ENCODE measurements at places on chromosomes 4 and X.

DNA sequence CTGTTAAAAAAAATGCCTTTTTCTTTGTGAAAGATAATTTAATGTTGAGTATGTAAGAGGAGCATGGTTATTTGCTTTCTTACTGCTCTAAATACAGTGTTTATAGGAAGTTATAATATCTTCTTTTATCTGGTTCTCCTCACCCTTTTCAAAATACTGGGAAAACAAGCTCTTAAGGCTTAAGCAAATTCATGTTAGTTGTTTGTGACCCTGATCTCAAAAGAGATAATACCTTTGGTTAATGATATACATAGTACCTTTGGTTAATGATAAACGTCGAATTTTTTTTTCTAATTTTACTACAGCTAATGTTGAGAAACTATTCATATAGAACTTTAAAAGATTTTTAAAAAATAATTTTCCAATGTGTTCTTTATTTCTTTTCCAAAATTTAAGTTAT is 180.1 kb downstream of the RAPGEF2 start:
- DNase-seq = no peak

GRCh38 chr4:48116582-48116981 is 17.5 kb downstream of the TXK start:
- DNase-seq = no peak

DNA sequence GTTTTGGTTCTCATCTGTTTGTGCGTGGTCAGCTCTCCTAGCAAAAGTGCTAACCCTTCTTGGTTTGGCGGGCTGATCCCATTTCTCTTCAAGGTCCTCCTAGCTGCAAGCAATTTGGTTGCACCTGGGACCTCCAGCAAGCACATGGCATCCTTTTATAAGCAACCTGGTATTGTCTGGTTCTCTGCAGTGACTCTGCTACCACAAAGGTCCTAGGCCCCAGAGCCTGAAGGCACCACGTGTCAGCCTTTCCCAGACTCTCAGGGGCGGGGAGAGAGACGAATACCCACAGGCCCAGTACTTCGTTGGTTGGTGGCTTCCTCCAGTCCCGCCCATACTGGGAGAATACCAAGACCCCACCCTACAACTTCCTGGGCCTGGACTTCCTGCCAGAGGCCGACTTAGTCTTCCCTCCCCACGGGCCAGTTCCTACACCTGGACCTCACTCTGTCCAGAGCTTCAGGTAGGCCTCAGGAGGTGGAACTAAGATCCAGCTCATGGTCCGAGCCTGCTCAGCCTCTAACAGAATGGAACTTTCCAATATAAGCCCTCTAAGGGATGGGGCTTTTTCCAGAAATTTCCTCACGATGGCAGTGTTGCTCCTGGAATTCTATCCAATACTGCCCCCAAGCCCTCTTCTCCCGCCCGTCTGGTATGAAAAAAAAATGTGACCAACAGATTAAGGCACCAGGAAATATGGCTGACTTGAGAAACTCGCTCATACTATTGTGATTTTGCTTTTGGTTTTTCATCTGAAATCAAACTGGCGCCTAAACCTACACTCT is 192.5 kb upstream of the STK26 start:
- DNase-seq = peak; percentile 81

- no peak for DNase-seq
Measured at GRCh38 chr4:184216515-184216914, 1.2 kb downstream of the ENPP6 start.

GRCh38 chr4:36651253-36651652 is 369.8 kb downstream of the DTHD1 start:
- no peak for DNase-seq

GRCh38 chrX:11261260-11261659 is 32.0 kb upstream of the AMELX start:
- DNase-seq = no peak

GRCh38 chr4:8303081-8303480 is 33.5 kb downstream of the HTRA3 start:
- no peak for DNase-seq

GRCh38 chr4:93710101-93710846 is 118.3 kb upstream of the ATOH1 start:
- DNase-seq = peak; percentile 8

- DNase-seq = peak; percentile 12
Measured at GRCh38 chr4:16225167-16225862, 956 bp downstream of the TAPT1 start.

DNA sequence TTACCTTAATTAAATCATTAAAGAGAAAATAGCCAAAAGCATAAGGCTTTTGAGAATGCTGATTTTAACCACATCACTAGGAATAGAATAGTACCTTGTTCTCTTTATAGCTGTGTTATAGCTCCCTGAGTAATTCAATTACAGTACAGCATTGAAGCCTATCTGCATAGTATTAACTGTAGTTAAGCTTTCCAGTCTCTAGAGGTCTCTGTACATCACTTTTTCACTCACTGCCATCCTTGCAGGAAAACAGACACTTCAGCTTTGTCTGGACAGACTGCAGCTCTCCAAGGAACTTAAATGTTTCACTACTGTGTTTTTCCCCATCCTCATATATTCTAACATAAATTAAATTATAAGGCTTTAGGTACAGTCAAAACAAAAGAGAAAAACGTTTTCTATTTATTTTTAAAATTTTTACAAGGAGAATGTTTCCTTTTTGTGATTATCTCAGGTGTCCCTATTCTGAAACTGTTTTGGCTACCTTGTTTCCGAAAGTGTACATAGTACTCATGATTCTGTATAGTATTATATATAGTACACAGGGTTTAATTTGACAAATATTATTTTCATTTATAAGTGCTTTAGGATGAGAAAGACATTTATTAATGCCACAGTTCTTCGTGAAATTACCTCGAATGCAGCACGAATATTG is 407.9 kb downstream of the PCDH18 start:
- DNase-seq = peak; percentile 42

DNA sequence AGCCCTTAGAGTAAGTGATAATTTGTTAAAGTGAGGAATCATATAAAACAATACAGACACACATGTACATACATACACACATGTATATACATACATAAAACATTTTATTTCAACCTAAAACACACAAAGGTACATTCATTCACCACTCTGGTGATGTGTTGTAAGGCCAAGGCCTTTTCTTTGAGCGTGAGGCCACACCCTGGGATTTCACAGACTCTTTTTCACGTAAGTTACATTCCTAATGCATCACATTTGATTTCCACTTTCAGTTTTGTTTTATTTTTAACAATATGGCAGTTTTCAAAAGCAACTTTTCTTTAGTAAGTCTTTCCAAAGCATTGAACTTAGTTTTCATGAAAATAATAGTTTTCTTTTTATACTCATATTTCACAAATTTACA is 170.7 kb downstream of the COL4A6 start:
- no peak for DNase-seq

DNA sequence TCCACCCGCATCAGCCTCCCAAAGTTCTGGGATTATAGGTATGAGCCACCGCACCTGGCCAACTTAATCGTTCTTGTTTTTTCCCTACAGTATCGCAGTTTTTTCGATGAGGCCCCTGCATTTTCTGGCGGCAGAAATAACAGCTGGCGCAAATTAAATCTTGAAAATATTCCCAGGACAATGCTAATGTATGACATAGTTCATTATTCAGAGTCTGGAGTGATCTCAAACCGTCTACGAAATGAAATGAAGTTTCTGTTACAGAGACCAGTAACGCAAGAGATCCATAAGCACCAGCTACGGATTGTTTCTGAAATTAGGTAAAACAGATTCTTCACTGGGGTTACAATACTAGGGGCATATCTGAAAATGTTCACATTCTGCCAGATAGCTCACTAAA is 27.3 kb downstream of the CXorf58 start:
- no peak for DNase-seq

DNA sequence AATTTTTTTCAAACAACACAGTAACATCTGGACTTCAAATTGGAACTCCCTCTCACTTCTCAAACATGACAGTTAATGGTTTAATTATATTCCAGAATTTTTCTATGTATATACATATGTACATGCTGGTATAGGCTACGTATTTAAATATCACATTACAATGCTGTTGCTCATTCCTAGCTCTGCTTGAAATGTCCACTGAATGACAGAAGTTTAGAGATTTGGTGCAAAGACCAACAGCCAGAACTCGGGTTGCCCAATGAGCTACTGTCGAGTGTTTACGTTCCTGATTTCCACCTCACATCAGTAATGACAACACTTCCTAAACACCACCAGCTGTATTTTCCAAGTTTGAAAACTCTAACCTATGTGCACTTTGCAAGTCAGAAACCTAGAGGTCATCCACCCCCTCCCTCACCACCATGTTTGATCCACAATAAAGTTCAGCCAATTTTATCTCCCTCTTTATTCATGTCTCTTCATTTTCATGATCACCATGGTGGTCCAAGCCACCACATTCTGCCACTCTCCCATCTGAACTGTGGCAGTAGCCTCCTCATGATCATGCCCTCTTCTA is 49.3 kb upstream of the RPL34 start:
- DNase-seq = no peak

DNA sequence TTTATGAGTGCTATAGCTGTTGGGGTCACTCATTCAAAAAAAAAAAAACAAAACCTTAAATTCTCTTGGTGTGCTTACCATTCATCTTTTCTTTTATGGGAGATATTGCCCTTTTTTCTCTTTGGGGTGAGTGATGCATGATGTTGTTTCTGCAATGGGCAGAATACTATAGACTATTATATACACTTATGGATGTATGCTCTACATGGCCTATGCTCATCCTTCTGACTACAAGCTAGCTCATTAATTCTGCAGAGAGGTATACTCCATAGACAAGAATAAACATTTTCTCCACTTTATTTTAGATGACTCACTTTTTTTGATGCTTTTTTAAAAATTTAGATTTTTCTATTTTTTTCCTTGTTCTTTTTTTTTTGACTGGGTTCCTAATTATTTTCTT is 160.3 kb upstream of the ANK2 start:
- DNase-seq = no peak

GRCh38 chr4:33369446-33369845 is 2649.3 kb downstream of the PCDH7 start:
- DNase-seq = no peak

DNA sequence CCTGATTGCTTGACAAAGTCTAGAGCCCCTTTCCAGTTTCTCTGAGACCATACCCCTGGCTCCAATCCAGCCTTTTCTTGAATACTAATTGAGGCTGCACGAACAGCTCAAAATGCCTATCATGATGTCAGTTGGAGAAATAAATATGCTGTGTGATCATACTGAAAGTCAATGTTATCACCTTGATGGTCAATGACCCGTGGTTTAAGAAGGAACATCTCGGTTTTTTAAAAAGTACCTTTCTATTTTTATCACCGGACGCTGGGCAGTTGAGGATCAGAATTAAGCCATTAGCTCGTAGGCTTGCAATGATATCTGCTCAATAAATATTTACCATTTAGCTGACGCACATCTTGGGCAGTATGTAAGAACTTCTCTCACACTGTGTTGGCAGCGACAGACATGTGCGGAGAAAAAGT is 852 bp upstream of the WDR44 start:
- no peak for DNase-seq

GRCh38 chrX:153626025-153626633 is 20.9 kb upstream of the DUSP9 start:
- no peak for DNase-seq

DNA sequence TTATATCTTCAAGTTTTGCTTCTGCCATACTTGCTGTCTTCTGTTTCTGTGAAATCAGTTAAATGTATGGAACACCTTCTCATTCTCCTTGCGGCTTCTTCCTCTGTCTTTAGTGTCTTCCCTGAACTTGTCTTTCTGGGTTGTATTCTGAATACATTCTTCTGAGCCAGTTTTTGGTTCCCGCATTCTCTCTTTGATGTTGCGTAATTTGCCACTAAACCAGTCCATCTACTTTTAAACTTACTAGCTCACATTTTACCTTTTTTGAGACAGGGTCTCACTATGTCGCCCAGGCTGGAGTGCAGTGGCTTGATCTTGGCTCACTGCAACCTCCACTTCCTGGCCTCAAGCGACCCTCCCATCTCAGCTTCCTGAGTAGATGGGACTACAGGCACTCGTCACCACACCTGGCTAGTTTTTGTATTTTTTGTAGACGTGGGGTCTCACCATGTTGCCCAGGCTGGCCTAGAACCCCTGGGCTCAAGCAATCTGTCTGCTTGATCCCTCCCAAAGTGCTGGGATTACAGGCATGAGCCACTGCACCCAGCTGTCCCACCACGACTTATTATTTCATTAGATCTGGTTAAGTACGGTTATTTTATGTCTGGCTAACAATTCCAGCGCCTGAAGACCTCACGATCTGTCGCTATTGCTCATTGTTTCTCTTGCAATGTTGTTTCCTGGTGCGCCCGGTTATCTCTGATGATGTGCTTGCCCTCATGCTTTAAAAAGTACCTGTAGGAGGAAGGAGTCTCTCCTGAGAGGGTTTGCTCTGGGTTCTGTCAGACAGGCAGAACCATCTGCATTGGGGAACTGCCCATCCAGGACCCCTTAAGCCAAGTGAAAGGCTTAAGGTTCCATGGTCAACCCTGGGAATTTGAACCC is 9.8 kb upstream of the FAM3A start:
- DNase-seq = no peak

- no peak for DNase-seq
Measured at GRCh38 chr4:8195431-8195830, 3.7 kb upstream of the SH3TC1 start.

- no peak for DNase-seq
Measured at GRCh38 chr4:108693211-108693610, 42.8 kb downstream of the OSTC start.

GRCh38 chrX:7264399-7264798 is 116.4 kb upstream of the PUDP start:
- DNase-seq = no peak

- DNase-seq = no peak
Measured at GRCh38 chr4:155903453-155903852, at the start of gene TDO2. Gene TDO2, plus strand, starts transcription at chr4:155903696. Its CDS starts 63 bp downstream, at chr4:155903759.
